ENCODE measurements at places on chromosomes 3 and 15. TPM values are rescaled to one million over a fixed set of nuclear protein-coding genes. Genes with fewer than 3 reads are reported as not detected.

Gene NAALADL2
- total RNA-seq = 2.5 TPM

Gene LAMB2
- 1,056 TPM for total RNA-seq

Gene SPINK8
- not detected for total RNA-seq

Gene TRPM1
- total RNA-seq = not detected

DNA sequence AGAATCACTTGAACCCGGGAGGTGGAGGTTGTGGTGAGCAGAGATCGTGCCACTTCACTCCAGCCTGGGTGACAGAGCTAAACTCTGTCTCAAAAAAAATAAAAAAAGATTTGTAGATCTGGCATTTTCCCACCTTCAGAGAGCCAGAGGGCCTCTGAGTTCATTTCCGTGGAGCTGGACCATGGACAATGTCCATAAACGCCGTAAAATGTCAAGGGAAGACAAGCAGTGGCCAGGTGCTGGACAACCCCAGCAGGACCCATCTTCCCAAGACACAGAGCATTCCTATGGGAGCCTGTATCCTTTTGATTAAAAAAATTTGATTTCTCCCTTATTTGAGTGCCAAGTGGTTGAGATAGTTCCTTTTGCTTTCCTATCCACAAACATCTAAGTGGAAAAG, 67.4 kb upstream of the NR2E3 start:
- H3K36me3 ChIP-seq = no peaks in the 10 kb centered on the region
- no peak overlapping the region for H3K4me3 ChIP-seq
- H3K4me1 ChIP-seq = no peaks in the 10 kb centered on the region
- H3K27ac ChIP-seq = no peak overlapping the region

- no peak for DNase-seq
- H3K4me3 ChIP-seq = no peak overlapping the region
- no peaks in the 10 kb centered on the region for H3K27me3 ChIP-seq
- H3K36me3 ChIP-seq = no peaks in the 10 kb centered on the region
- no peaks in the 10 kb centered on the region for H3K4me1 ChIP-seq
Observed at GRCh38 chr3:139317660-139318430, 26.0 kb upstream of the MRPS22 start.

GRCh38 chr15:41024885-41025284, 71.6 kb downstream of the CHAC1 start:
- no peak for DNase-seq
- H3K27ac ChIP-seq = peak overlapping the region; percentile 15
- H3K4me1 ChIP-seq = peaks cover 9% of the 10 kb centered on the region
- H3K36me3 ChIP-seq = peaks cover 30% of the 10 kb centered on the region
- H3K4me3 ChIP-seq = no peak overlapping the region

DNA sequence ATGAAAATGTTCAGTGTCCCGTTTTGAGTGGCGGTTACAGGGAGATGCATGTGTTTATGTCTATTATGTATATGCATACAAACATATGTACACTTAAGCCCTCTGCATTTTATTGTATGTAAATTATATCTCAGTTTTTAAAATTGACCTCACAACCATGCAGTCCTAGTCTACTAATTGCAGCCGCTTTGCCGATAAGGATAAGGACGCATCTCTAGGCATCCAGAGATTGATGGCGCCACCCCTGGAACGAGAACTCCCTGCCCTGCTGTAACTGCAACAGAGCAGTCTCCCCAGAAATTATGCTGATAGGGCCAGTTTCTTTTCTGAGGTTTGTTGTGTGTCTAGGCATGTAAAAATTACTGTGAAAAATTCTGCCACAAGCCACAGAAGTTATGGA, 40.4 kb upstream of the TUBGCP5 start:
- DNase-seq = no peak
- H3K36me3 ChIP-seq = no peaks in the 10 kb centered on the region
- H3K4me1 ChIP-seq = no peaks in the 10 kb centered on the region
- no peaks in the 10 kb centered on the region for H3K27me3 ChIP-seq

GRCh38 chr15:85615930-85616329, 178.8 kb downstream of the KLHL25 start:
- no peaks in the 10 kb centered on the region for H3K4me1 ChIP-seq
- H3K4me3 ChIP-seq = no peak overlapping the region
- H3K36me3 ChIP-seq = no peaks in the 10 kb centered on the region
- no peaks in the 10 kb centered on the region for H3K27me3 ChIP-seq
- no peak for DNase-seq

Measured in right atrium auricular region (tissue), 2 donors.